ENCODE measurements at places on chromosomes 7 and 10.

DNA sequence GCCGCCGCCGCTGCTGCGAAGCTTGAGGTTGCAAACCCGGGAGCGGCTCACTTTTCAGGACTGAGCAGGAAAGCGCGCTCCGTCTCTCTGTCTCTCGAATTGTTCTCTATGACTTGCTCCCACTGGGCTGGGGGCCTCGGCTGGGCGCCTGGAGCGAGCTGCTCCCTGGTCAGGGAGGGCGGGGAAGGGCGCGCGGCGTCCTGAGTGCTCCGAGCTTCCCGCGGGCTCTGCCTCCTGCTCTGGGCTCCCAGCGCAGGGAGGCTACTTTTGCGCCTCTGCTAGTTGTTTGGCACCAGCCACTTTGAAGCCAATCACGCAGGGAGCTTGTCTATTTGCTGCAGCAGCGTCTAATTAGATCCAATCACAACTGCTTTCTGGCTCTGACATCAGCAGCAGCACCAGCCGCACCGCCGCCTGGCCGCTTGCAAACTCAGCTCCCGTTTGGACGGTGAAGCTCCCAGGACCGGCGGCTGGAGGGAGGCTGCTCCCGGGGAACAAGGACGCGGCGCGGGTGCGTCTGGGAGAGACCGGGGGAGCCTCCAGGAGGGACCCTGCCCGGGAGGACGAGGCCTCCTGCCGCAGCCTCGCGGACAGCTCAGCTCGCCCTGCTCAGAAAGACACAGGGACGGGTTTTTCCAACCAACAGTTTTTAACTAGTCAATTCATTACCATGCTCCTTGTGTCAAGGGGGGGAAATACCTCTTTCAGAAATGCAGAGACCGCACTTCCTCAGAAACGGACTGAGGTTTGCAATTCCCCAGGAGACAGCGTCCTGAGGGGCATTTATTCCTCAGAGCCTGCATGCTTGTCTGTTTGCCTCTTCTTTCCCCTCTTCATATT, at the start of gene ADARB2:
Gene ADARB2, minus strand, starts transcription at position 304 of the 840 bp plus-strand sequence.
- DNase-seq, result peak; percentile 94

DNA sequence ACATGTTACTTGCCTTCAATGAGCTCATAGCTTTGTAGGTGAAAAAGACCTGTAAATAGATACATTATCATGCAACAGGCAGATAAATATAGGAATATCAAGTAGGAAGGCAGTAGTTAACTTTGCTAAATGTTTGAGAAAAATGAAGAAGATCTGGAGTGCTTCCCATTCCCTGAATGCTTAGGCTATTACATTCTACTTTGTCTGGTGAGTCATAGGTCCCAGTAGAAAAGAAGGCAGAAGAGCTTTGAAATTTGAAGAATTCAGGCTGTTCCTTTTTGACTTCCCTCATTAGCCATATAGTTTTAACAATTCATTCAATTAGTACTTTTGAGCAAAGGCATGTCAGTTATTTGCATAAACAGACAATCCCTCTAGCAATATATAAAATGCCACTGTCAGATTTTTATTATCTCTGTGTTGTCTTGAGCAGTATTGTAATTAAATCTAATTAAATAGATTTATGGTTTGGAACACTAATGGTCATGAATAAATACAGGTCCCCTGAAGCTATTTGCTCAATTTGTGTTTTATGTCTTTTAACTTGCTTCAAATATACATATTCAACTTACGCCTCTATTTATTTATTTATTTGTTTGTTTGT, 875.0 kb downstream of the REEP3 start:
- DNase-seq, result no peak

DNA sequence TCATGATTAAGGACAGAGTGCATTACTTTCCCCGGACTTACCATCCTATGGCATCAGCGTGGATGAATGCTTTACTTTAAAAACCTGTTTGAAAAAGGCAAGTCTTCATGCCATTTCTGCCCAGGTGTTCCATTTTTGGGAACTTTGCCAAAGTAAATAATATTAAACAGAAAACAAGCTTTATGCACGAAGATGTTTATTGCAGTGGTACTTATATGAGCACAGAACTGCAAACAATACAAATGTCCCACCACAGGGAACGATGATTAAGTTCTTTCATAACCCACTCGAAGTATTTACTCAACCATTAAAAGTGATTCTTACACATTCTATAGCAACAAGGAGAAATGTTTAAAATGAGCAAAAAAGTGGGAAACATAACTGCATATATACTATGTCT, 109.7 kb upstream of the GDF10 start:
- no peak for DNase-seq

- DNase-seq, result no peak
Measured at GRCh38 chr10:116272440-116273283, at the start of gene GFRA1. GFRA1 (minus strand) TSS chr10:116273206; CDS start chr10:116272029, 1,177 bp downstream.

- no peak for DNase-seq
Measured at GRCh38 chr10:36473122-36473521, 652.3 kb upstream of the ANKRD30A start.

DNA sequence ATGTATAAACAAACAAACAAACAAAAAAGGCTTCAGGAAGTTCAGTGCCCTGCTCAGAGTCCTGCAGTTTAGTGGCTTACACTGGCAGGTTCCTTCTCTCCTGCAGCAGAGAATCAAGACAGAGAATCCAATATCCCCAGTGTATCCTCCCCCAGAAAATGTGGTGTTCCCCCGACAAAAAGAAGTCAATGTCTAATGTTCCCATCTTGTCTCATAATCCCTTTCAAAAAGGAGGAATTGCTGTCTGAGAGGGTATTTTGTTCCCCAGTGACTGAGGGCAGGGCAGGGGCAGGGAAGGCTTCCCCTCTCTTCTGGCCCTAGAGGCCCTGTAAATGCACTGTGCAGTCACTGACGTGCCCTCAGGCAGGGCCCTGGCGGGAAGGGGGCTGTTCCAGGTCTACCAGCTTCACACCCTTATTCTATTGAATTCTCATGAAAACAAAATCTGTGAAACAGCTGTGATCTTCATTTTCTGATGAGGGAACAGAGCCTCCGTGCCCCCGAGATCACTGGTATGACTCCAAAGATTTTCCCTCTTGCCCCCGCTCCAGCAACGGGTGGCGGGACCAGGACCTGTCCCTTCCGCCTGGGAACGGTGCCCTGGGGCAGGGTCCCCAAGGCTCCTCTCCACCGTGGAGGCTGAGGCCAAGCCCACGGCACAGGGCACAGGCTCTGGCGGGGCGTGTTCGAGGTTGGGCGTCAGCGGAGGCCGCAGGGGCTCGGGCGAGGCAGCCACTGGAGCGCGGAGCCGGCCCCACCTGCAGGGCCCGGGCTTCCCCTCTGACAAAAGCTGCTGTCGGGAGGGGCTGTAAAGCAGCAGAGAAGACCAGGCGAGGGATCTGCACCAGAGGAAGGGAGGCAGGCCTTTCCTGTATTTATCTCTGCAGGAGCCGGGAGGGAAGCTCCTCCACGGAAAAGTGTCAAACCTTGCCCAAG, 13.4 kb upstream of the WDFY4 start:
- DNase-seq, result peak; percentile 21

GRCh38 chr10:49056356-49056755, 59.0 kb downstream of the VSTM4 start:
- DNase-seq, result no peak

GRCh38 chr7:112965506-112965905, 121.1 kb downstream of the GPR85 start:
- no peak for DNase-seq

DNA sequence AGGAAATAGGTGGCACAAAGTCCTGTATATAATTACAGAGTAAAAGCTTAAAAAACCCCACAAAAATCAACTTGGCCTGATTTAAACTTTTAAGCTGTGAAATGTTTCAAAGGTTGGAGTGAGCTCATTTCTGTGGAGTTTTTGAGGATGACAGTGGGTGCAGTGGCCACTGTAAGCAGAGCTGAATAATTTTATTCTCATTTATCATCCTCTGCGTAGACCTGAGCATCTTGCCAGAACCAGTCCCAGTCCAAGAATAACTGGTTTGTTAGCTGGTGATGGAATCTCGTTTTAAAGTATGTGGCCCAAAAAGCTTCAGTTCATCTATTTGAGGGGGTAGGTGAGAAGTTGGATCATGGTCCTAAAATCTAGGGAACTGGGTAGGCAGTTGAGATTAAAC, 4.4 kb downstream of the BMPER start:
- no peak for DNase-seq

GRCh38 chr10:10624567-10624962, 393.1 kb upstream of the CELF2 start:
- no peak for DNase-seq

DNA sequence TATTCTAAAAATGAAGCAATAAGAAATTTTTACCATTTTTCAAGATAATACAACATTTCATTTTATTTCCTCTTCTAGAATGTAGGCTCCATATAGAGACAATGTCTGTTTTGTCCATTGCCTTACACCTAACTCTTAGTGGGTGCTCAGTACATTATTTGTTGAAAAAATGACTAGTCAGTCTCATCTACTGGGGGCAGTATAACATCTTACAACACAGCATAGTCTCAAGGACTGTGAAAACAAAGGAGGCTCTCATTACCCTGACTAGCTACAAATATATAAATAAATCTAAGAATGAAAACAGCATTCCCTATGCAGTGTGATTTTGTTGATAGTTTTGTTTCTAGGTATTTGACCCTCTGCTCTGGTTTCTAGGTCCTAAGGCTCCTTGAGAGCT, 11.6 kb downstream of the CRPPA start:
- DNase-seq, result no peak

GRCh38 chr10:74967911-74968666, 141.7 kb downstream of the KAT6B start:
- peak; percentile 2 for DNase-seq

- no peak for DNase-seq
Measured at GRCh38 chr7:17155529-17155928, 142.9 kb upstream of the AHR start.

- no peak for DNase-seq
Measured at GRCh38 chr10:90051053-90051452, 349.7 kb downstream of the KIF20B start.

DNA sequence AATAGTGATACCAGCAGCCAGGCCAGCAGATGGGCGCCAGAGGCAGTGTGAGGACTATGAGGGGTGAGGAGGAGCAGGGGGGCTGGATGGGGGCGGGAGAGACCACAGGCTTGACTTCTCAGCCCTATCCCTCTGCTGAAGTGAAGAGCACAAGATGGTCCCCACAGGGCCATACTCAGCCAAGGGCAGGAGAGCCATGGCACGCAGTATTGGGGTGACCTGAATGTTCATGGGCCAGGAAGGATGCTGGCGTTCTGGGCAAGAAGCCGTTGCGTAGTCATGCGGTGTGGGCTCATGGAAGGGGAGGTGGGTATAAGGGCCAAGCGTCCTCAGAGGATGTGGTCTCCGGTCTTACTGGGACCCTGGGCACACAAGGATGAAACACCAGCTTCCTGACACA, 146.3 kb downstream of the PRKAG2 start:
- DNase-seq, result no peak

DNA sequence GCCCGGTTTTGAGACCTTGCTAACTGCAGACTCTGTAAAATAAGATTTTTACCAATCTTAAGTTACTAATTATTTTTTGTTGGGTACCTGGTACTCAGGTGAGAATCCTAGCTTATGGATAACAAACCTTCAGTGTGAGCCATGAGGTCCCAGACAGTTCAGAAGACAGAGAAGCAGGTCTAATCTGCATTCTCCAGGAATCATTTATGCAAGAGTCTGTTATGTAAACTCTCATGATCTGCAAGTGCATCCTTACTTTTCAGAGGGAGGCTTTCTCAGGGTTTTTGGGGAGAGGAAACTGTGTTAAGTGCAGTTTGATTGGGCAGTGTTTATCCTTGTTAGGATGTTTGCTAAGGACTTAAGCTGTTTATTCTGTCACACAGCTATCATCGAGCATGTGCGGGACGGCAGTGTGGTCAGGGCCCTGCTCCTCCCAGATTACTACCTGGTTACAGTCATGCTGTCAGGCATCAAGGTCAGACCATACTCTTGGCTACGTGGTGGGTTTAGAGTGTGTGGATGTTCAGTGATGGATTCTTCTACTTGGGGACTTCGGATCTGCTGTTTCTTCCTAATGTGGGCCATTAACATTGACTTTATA, 50.2 kb downstream of the SND1 start:
- DNase-seq, result no peak

GRCh38 chr10:121764233-121764942, 163.4 kb downstream of the ATE1 start:
- DNase-seq, result no peak

DNA sequence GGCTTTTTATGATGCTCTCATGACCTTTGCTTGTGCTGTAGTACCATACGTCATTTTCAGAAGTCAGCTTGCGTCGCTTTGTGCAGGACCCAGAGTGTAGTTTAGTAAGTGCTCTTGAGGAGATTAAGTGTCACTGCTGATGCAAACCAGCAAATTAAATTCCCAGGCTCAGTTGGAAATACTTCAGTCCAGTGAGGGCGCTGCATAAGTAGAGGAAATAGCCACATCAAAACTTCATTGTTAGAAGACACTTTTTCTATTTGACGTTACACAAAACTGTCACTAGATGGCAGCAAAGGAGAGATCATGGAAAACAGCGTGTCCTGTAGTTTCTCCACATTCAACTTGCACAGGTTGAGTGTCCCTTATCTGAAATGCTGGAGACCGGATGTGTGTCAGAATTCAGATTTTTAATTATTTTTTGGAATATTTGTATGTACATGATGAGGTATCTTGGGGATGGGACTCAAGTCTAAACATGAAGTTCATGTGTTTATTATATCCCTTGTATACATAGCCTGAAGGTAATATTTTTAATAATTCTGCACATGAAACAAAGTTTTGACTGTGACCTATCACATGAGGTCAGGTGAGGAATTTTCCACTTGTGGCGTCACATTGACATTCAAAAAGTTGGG, 7.9 kb downstream of the ZNF22 start:
- DNase-seq, result peak; percentile 78

DNA sequence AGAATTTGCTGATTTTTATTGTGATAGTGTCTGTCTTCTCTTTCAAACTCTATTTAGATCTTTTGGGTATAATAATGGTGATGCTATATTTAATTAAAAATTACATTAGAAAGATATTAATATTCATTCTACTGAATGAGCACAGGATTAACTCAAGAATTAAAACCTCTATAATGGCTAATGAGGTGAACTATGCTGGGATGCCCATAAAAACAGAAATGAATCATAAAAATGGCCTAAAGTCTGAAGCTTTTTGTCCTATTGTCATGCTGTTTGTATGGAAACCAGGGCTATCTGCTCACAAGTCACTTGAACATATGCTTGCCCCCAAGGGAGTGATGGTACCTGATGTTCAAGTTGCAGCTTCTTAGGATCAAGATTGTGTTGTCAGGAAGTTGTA, 76.2 kb upstream of the ICA1 start:
- DNase-seq, result no peak

DNA sequence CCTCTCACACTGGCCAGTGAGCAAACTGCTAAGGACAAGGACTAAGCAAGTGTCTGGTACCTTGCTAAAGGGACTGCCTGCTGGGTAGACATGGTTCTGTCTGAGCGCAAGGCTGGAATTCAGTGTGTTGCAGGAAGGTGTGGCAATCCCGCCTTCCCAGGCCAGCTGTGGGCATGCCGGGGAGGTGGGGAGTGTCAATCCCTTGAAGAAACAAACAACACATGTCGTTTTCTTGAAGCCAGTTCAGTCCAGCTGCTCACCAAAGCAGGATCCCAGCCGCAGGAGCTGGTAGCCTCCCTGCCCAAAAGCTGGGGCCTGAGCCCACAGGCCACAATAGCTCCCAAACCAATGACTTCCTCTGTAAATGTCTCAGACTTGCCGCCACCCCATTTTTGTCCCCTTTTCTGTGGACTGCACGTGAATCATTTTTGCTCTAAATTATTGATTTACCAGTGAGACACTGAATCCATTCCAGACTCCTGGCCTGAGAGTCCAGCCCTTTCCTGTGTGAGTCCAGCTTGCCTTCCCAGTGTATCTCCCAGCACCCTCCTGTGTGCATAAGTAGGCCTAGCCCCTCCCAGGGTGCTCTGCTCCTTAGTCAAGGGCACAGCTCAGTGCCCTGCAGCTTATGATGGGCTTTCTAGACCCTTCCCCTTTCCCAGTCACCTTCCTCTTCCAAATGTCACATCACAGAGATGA, 166.8 kb downstream of the RGS10 start:
- DNase-seq, result no peak
